Liver (tissue), 10 donors: ENCODE measurements at places on chromosomes 12 and 14.

DNA sequence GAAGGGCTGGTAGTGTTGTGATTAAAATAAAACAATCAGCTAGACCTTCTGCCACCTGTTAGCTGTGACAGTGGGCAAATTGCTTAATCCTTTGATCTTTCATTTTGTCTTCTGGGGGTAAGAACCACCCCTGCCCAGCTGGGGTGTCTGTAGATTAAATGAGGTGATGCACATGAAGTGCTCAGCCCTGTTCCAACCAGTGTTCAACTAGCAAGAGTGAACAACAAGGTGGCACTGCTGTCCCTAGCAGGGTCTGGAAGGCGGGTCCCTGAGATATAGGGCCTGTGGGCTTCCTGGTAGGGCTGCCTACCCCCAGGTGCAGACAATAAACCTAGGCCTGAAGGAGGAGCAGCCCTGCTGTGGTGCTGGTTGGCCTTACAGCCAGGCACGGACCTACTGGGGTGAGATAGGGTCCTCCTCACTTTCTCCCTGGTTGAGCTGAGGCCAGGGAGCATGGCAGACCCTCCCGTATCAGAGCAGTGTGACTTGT lies 60.6 kb downstream of the ARL6IP4 start:
- H3K4me3 ChIP-seq: no peak overlapping the region
- H3K27me3 ChIP-seq: no peaks in the 10 kb centered on the region
- DNase-seq: no peak
- H3K36me3 ChIP-seq: no peaks in the 10 kb centered on the region
- peaks cover 23% of the 10 kb centered on the region for H3K4me1 ChIP-seq

DNA sequence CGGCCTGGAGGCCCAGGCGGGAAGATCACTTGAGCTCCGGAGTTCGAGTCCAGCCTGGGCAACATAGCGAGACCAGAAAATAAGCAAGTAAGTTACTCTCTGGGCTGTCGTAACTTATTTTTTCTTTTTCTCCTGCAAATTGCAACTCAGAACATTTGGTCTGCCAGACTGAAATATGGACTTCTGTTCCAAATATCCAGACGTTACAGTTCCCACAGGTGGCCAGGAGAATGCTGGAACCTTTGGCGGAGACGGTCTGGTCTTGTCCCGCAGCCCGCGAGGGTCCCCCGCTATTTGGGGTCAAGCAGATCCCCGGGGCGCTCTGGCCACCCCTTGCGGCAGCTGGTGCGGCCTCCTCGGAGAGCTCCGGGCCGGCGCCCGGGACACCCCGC lies 488 bp upstream of the PLEKHH1 start:
- no peak for DNase-seq
- no peaks in the 10 kb centered on the region for H3K27me3 ChIP-seq
- peak overlapping the region; percentile 63 for H3K4me3 ChIP-seq
- H3K36me3 ChIP-seq: no peaks in the 10 kb centered on the region
- peaks cover 12% of the 10 kb centered on the region for H3K4me1 ChIP-seq

DNA sequence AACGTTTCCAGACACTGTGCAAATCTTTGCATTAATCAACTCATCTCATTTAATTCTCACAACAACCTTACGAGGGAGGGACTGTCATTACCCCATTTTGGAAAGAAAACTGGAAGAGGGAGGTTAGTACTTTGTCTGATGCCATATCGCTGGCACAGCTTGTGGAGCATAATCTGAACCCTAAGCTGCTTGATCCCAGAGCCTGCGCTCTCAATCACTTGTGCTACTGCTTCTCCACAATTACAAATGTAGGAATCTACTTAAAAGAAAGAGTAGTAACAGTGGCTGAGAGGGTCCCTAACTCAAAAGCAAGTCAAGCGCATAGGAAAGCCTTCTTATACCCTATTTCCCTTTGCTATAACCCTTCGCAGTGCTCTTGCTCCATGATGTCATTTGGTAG lies 3.2 kb downstream of the EFS start:
- H3K36me3 ChIP-seq: no peaks in the 10 kb centered on the region
- H3K27me3 ChIP-seq: peaks cover 4% of the 10 kb centered on the region
- H3K27ac ChIP-seq: no peak overlapping the region
- no peak overlapping the region for H3K4me3 ChIP-seq
- peaks cover 2% of the 10 kb centered on the region for H3K4me1 ChIP-seq

DNA sequence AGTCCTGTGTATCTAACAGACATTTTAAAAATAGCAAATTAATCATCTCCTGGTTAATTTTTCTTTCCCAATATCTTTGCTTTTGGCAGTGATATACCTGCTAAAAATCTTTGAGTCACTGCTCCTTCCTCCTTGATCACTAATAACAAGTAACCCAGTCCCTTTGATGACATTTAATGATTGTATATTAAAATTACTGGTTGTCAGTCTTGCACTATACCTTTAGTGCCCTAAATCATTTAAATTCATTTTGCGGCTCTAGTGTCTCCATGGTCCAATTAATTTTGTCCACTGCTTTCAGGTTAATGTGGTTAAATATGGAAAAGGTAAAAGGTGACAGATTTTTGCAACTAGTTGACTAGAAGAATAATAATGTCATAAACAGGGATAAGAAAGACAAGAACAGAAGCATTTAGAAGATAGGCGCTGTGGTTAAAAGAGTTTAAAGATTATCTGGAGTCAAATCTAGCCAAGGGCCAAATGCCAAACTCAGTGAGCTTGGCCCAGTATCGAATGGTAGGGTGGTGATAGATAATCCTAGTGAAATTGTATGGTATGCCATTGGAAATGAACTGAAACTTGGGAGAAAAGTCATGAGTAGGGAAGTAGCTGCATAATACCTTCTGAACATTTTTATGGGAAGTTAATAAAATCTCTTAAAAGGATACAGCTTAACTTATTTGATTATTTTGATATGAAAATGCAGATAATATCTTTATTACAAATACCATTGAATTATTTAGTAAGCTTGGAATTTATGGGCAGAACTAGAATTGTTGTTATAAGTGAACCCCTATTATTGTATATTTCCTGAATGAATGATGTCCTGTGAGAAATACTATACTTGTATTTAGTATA lies 115.0 kb downstream of the PCNX1 start:
- no peaks in the 10 kb centered on the region for H3K4me1 ChIP-seq
- no peak for DNase-seq
- H3K4me3 ChIP-seq: no peak overlapping the region
- no peaks in the 10 kb centered on the region for H3K36me3 ChIP-seq

GRCh38 chr14:99028041-99028440 lies 244.0 kb downstream of the BCL11B start:
- H3K27ac ChIP-seq: no peak overlapping the region
- no peak overlapping the region for H3K4me3 ChIP-seq
- H3K4me1 ChIP-seq: no peaks in the 10 kb centered on the region
- no peaks in the 10 kb centered on the region for H3K27me3 ChIP-seq
- no peak for DNase-seq

GRCh38 chr12:26736563-26737486 lies 96.2 kb downstream of the ITPR2 start:
- peaks cover 43% of the 10 kb centered on the region for H3K4me1 ChIP-seq
- peak overlapping the region; percentile 74 for H3K27ac ChIP-seq
- H3K36me3 ChIP-seq: no peaks in the 10 kb centered on the region

GRCh38 chr14:96762650-96763049 lies 34.5 kb upstream of the VRK1 start:
- no peaks in the 10 kb centered on the region for H3K36me3 ChIP-seq
- H3K4me1 ChIP-seq: no peaks in the 10 kb centered on the region
- DNase-seq: no peak
- no peaks in the 10 kb centered on the region for H3K27me3 ChIP-seq
- no peak overlapping the region for H3K4me3 ChIP-seq
- no peak overlapping the region for H3K27ac ChIP-seq

DNA sequence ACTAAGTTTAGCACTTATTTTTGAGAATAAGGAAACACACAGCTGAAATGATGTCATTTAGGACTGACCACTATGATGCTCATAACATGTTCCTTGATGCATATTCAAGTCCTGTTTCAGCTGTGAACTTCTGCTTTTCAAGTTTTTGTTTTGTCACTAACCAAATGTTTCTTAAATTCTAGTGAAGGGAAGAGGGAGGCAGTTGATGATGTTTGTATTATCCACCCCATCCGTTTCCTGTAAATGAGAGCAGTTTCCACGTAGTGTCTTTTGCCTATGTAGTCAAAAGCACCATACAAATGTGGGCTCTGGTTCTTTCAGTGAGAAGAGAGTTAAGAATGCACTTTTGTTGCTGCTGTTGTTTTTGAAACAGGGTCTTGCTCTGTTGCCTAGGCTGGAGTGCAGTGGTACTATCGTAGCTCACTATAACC lies 491.8 kb downstream of the PCNX1 start:
- H3K27ac ChIP-seq: no peak overlapping the region
- no peak overlapping the region for H3K4me3 ChIP-seq
- no peak for DNase-seq
- H3K27me3 ChIP-seq: no peaks in the 10 kb centered on the region
- peaks cover 9% of the 10 kb centered on the region for H3K4me1 ChIP-seq
- H3K36me3 ChIP-seq: no peaks in the 10 kb centered on the region

GRCh38 chr12:116466536-116466935 lies 92.6 kb upstream of the MAP1LC3B2 start:
- H3K27ac ChIP-seq: no peak overlapping the region
- H3K4me1 ChIP-seq: no peaks in the 10 kb centered on the region
- H3K36me3 ChIP-seq: no peaks in the 10 kb centered on the region
- H3K4me3 ChIP-seq: no peak overlapping the region

GRCh38 chr14:37090026-37090425 lies 82.4 kb downstream of the SLC25A21 start:
- no peak overlapping the region for H3K27ac ChIP-seq
- no peaks in the 10 kb centered on the region for H3K27me3 ChIP-seq
- H3K36me3 ChIP-seq: no peaks in the 10 kb centered on the region
- no peak overlapping the region for H3K4me3 ChIP-seq

DNA sequence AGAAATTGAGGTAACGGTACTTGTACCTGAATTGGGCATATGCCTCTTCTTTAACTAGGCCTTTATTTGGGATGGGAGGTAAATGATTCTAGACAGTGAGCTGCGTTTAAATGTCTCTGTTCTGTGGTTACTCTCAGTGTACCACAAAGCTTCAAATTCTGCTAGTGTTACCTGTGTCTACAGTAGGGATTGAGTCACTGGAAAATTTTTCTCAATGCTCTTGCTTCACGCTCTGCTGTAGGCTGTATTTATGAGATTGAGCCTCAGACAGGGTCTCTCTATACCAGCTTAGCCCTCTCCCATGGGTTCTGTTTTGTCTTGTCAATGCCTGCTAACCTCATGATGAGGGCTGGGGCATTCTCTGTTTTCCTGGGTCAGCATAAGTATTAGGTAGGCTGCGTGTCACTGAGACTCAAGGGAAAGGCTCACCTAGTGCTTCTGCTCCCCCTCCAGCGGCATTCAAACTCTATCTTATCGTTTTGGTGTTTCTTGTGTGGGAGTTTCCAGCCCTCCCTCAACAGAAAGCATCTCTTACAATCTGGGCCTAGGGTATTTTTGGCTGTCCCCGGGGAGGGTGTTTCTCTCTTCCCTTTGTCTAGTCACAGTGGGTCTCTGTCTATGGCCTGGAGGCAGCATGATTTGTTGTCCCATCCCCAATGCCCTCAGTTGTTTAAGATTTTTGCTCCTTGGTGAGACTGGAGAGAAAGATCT lies 285.8 kb downstream of the ADGRD1 start:
- no peaks in the 10 kb centered on the region for H3K4me1 ChIP-seq
- H3K36me3 ChIP-seq: no peaks in the 10 kb centered on the region
- H3K4me3 ChIP-seq: no peak overlapping the region
- no peaks in the 10 kb centered on the region for H3K27me3 ChIP-seq
- no peak overlapping the region for H3K27ac ChIP-seq

DNA sequence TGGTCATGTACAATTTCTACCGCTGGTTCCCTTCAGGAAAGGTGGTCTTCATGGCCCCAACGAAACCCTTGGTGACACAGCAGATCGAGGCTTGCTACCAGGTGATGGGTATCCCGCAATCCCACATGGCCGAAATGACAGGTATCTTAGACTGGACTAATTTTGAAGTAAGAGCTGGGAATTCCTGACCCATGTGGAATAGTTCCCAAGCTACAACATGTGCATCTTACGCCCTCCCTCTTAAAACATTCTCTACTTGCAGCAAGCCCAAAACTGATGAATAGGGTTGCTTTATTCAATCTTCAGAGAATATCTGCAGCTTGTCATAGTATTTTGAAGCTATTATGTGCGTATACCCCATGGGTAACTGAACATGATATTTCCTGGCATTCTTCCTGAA lies 669 bp downstream of the FANCM start:
- no peaks in the 10 kb centered on the region for H3K36me3 ChIP-seq
- no peak overlapping the region for H3K27ac ChIP-seq
- DNase-seq: no peak
- H3K4me1 ChIP-seq: peaks cover 3% of the 10 kb centered on the region
- H3K27me3 ChIP-seq: no peaks in the 10 kb centered on the region

DNA sequence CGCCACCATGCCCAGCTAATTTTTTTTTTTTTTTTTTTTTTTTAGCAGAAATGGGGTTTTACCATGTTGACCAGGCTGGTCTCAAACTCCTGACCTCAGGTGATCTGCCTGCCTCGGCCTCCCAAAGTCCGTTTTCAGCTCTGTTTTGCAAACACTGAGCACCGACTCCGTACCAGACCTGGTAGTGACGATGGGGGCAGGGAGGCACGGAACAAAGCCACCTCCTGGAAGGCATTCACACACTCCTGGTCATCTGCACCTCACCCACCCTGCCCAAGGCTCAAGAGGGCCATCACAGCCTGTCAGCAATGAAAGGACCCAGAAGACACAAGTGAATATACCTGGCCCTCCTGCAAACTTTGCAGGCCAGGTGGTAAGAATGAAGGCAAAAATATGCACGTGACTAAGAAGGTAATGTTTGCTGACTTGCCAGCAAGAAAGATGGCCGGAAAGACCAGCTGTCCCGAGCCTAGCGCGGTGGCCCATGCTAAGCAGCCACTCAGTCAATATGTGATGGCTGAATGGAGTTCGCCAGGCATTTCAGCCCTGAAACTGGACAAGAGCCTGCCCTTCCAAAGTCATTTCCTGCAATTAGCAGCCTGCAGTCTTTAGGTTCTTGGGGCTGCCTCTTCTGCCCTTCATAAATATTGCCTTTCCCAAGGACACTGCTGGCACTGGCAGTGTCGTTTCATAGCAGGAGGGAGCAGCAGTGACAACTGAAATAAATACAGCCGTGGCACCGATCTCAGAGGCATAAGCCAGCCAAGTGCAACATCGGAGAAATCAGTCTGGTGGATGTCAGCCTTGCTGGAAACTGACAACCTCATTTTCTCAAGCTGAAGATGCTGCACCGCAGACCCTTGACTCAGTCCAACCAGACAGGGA lies 17.6 kb downstream of the MMAB start:
- no peak for DNase-seq
- no peak overlapping the region for H3K4me3 ChIP-seq
- no peak overlapping the region for H3K27ac ChIP-seq
- H3K4me1 ChIP-seq: peaks cover 40% of the 10 kb centered on the region

- H3K4me1 ChIP-seq: no peaks in the 10 kb centered on the region
- H3K4me3 ChIP-seq: no peak overlapping the region
- H3K27ac ChIP-seq: no peak overlapping the region
- H3K27me3 ChIP-seq: peaks cover 3% of the 10 kb centered on the region
- no peak for DNase-seq
- H3K36me3 ChIP-seq: no peaks in the 10 kb centered on the region
Measured at GRCh38 chr12:101021911-101022388, 188.1 kb downstream of the SLC5A8 start.
